ENCODE measurements at places on chromosomes 7 and 10.

- DNase-seq: no peak
These were observed 725.1 kb downstream of the SORCS1 start for GRCh38 chr10:106439366-106439765.

GRCh38 chr10:94105226-94105625 is 111.5 kb downstream of the PLCE1 start:
- DNase-seq: no peak

- peak; percentile 3 for DNase-seq
These were observed 686 bp downstream of the AASS start for GRCh38 chr7:122143376-122143750.

DNA sequence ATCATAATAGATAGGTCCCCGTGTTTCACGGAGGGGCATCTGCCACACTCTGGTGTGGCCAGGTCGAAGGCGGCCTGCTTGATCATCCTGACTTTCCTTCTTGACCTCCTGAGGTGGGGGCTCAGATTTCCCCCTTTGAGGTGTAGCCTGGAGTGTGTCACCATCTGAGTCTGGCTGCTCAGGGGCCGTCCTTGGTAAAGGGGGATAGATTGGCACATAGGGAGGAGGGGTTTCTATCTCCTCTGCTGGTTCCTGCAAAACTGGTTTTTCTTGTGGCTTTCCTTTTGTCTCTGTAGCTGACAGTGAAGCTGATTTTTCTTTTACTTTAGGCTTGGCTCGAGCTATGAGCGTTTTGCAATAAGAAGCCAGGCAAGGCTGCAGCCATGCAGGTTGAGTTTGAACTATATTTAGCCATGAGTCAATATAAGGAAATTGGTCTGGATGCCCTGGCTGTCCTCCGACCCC is 7.1 kb upstream of the ZNF117 start:
- no peak for DNase-seq

DNA sequence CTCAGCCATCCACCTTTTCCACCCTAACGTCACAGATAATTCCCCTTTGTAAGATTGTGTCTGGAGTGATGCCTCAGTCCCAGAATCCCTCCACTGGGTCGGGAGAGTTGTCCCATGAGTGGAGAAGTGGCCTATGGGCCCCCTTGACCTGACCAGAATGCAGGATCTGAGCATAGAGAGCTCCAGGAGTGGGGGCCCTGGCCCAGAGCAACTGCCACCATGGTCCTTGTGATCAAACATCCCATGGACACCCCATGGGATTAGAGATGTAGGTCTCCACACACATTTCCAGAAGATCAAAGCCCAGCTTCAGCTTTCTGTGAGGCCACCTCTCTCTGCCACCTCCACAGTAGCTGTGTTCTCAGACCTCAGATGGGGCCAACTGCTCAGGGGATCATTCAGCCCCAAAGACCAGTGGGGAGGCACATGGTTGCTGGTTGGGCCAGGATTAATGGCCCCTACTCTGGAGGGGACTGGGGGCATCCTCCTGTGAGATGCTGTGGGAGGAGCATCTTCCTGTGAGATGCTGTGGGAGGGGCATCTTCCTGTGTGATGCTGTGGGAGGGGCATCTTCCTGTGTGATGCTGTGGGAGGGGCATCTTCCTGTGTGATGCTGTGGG is 28.5 kb upstream of the DPYSL4 start:
- no peak for DNase-seq

GRCh38 chr7:47819607-47819920 is 128.7 kb downstream of the PKD1L1 start:
- DNase-seq: no peak

GRCh38 chr10:72204296-72204695 is 11.5 kb upstream of the ANAPC16 start:
- DNase-seq: no peak

DNA sequence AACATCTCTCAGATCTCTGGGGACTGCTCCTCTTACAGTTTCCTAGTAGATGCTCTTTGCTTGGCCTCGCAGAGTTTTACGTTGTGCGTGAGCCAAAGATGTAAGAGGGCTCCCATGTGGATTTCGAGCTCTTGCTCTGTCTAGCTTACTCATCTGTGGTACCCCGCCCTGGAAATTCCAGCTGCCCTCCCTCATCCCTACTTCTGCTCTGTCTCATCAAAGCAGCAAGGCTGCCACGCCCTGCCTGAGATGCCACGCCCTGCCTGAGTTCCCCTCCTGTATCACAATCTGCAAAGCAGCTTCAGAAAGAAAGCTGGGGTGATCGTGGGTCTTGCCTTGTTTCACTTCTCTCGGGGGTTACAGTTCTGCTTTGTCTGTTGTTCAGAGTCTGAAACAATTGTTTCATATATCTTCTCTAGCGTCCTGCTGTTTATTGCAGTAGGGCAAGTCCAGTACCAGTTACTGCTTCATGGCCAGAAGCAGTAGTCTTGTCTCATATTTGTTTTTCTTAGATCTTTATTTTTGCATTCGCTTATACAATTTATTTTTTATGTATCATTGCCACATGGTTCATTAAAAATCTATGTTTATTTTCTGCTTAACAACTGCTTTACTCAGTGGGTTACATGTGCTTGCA is 36.1 kb upstream of the CCNY start:
- DNase-seq: no peak
